A549 treated with Mapracorat at 1 μM for 4 hours (cell line): ENCODE measurements at places on chromosomes 1 and 21. TPM values are rescaled to one million over a fixed set of nuclear protein-coding genes. Genes with fewer than 3 reads are reported as not detected.

CGN gene
- 1.5 to 2.4 TPM (median 2.2 TPM) in 5 replicates for total RNA-seq

SEMA6C gene
- total RNA-seq: 1.5 to 2.6 TPM (median 1.7 TPM) in 5 replicates

FGGY gene
- 1.4 to 2.6 TPM (median 2.0 TPM) in 5 replicates for total RNA-seq

RCC2 gene
- 50.8 to 58.5 TPM (median 54.8 TPM) in 5 replicates for total RNA-seq

RNU1-2 gene
- not detected in 5 replicates for total RNA-seq

CYP4B1 gene
- 0.16 TPM in 1 of 5 replicates, not detected in the others for total RNA-seq

RCSD1 gene
- 0.05 to 0.09 TPM (median 0.07 TPM) in 3 of 5 replicates, not detected in the others for total RNA-seq

COPA gene
- 74.1 to 94.3 TPM (median 86.1 TPM) in 5 replicates for total RNA-seq

EDN2 gene
- 27.8 to 36.9 TPM (median 34.3 TPM) in 5 replicates for total RNA-seq

OR6N2 gene
- not detected in 5 replicates for total RNA-seq

SMG7 gene
- total RNA-seq: 31.2 to 38.5 TPM (median 33.3 TPM) in 5 replicates

DPH5 gene
- 27.4 to 33.2 TPM (median 28.9 TPM) in 5 replicates for total RNA-seq

SLC22A15 gene
- 0.52 to 1.0 TPM (median 0.81 TPM) in 5 replicates for total RNA-seq

IQGAP3 gene
- total RNA-seq: 12.6 to 20.8 TPM (median 17.0 TPM) in 5 replicates

LHX8 gene
- total RNA-seq: 0.87 to 1.2 TPM (median 0.93 TPM) in 5 replicates

TSTD1 gene
- total RNA-seq: 0.25 TPM in 2 of 5 replicates, not detected in the others

TNFSF18 gene
- not detected in 5 replicates for total RNA-seq

NUDT4B gene
- total RNA-seq: 0.95 to 1.6 TPM (median 1.3 TPM) in 5 replicates

OR2T2 gene
- total RNA-seq: not detected in 5 replicates

KCNJ9 gene
- not detected in 5 replicates for total RNA-seq

KIRREL1 gene
- 19.2 to 26.5 TPM (median 24.4 TPM) in 5 replicates for total RNA-seq

PROK1 gene
- not detected in 5 replicates for total RNA-seq

CD247 gene
- 0.30 to 0.93 TPM (median 0.45 TPM) in 5 replicates for total RNA-seq
